ENCODE measurements at places on chromosomes 2 and 18. TPM values are rescaled to one million over a fixed set of nuclear protein-coding genes. Genes with fewer than 3 reads are reported as not detected.
A peak's percentile ranks its signal among the peaks of the same experiment; 100 is the strongest.

GRCh38 chr18:12656938-12657683 lies 796 bp downstream of the SPIRE1 start:
- peak; percentile 22 for DNase-seq

DNA sequence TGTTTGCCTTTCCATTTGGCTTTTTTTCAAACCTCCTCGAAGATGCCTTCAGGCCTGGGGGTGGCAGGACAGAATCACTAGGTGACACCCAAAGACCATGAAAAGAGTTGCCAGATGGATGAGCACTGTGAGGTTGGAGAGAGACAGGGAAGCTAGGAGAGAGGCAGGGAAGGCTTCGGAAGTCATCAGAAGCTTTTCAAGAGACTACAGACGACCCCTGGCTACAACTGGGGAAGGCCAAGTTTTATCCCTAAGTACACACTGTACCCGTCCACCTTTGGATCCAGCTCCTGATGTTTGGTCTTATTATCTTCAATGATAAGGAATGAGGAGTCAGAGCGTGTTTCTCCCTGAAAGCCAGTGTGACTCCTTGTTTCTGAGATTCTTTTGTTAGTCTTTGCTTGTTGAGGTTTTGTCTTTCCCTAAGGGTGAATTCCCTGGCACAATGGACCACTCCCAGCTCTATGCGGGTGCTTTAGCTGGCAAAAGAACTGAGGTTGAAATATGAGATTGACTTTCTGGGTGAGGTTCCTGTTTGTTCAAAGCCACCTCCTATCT lies 33.4 kb upstream of the SLC9A2 start:
- no peak for DNase-seq

- no peak for DNase-seq
These were observed 26.2 kb downstream of the SH2D6 start for GRCh38 chr2:85444629-85445172.

- DNase-seq, result peak; percentile 52
These were observed 306.9 kb downstream of the GULP1 start for GRCh38 chr2:188598551-188598950.

Gene ACMSD
- total RNA-seq, result 1.4 TPM

Gene TMEM37
- 49.0 TPM for total RNA-seq

- no peak for DNase-seq
These were observed 121.8 kb upstream of the SERPINE2 start for GRCh38 chr2:224160917-224161316.

DNA sequence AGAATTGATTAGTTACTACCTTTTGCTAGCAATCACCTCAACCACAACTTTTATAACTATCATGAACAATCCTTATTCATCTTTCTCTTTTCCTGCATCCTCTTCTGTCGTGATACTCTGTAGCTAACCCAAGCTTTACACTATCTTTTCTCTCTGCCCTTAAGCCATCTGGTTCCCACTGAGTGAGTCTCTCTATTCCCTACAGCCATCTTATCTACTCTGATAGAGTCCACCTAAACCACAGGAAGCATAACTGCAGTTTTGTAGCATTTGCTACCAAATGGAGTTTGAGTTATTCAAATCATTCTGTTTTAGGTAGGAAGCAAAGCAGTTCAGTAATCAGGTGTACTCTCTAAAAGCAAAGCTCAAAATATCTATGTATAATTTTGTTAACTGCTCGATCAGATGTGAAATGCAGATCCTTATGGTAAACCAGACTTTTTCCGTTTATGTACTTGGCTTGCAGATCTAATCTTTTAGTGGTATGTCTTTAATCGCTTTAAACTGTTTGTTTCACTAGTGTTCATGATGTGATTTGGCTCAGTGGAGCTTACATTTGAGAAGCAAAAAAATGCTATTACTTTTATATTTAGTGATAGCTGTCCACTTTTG lies 91.0 kb downstream of the CSRNP3 start:
- DNase-seq, result no peak

- no peak for DNase-seq
These were observed 61.7 kb downstream of the KCNS3 start for GRCh38 chr2:17940091-17940630.

Gene PECR
- total RNA-seq, result 23.0 TPM

Gene DOCK10
- 7.4 TPM for total RNA-seq

DNA sequence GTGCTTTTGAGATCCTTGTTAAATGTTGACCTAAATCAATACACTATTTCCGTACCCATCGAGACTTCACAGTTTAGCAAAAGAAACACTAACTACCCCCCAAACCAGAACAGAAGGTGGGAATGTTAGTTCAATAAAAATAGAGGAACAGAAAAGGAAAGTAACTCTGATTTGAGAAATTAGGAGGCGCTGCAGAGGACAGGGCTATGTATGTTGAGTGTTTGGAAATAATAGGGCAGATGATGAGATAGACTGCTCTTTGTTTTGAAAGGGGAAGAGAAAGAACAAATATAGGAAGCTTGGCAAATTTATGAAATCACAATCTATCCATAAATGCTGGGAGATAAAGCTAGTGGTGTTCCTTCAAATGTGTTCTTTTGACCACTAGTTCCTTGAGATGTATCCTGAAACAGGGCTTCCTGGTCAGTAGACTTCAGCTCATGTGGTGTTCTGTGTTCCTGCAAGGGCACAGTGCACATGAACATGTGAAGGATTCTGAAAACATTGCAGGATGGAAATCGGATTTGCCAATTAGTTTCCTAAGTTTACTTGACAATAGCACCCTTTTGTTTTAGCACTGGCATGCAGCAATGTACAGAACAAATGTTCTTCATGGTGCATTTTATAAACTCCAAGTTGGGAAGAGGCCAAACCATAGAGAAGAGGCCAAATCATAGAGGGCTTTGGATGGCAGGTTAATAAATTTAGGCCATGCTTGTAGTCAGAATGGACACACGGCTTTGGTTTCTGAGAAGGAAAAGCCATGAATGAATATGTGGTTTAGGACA lies 39.8 kb downstream of the RHBDD1 start:
- DNase-seq, result no peak

DNA sequence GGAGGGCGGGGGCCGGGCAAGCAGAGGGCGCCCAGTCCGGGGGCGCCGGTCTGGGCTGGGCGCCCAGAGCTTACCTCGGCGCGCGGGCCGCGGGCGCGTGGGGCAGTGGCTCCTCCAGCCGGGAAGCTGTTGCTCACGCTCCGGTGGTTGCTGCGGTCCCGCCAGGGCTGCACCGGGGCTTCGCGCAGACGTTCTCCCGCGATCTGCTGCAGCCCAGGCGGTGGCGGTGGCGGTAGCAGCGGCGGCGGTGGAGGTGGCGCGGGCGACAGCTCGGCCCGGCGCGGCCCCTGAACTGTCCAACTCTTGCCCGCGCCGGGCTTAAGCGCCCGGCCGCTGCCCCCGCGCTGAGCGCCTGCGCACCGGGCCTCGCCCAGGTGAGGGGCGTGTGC lies 391 bp downstream of the ZNF385B start:
- DNase-seq, result peak; percentile 17

- no peak for DNase-seq
These were observed 5.3 kb upstream of the SP3 start for GRCh38 chr2:173970516-173970924.

DNA sequence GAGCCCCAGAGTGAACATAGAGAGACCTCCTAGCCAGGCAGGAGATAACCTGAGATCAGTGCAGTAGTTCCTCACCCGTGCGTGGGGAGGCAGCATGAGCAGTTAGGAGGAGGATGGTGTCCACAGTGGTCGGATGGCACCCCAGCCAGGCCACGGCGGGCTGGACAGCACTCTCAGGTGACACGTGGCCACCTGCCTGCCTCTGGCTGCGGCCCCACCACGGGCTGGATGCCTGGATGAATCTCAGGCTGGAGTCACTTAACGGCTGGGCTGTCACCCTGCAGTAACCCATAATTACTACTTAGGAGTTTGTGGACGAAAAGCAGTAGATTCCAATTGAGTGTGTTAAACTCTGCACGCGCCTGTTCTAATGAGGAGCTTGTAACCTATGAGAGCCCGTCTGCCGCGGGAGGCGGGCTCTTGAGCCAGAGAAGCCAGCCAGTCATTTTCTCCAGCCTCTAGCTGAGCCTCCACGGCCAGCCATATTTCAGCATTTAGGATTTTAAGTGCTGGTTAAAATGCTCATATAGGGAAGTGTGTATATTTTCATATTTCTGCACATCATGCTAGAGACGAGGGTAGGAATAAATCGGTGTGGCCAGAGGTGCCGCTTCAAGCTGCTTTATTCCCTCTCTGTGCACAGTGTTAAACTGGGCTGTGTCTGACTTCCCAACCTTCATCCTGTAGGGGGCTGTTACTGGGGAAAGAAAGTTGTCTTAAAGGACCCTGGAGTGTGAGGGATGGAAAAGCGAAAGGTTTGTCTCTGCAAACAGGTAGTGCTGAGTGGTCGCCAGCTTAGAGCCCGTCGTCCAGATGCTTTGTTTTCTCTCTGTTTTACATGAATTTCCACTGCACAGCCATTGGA lies 144.0 kb downstream of the GLI2 start:
- DNase-seq, result no peak

Gene KYNU
- total RNA-seq, result 7.8 TPM

Gene SCYGR6
- not detected for total RNA-seq

Gene ACP1
- 134 TPM for total RNA-seq

DNA sequence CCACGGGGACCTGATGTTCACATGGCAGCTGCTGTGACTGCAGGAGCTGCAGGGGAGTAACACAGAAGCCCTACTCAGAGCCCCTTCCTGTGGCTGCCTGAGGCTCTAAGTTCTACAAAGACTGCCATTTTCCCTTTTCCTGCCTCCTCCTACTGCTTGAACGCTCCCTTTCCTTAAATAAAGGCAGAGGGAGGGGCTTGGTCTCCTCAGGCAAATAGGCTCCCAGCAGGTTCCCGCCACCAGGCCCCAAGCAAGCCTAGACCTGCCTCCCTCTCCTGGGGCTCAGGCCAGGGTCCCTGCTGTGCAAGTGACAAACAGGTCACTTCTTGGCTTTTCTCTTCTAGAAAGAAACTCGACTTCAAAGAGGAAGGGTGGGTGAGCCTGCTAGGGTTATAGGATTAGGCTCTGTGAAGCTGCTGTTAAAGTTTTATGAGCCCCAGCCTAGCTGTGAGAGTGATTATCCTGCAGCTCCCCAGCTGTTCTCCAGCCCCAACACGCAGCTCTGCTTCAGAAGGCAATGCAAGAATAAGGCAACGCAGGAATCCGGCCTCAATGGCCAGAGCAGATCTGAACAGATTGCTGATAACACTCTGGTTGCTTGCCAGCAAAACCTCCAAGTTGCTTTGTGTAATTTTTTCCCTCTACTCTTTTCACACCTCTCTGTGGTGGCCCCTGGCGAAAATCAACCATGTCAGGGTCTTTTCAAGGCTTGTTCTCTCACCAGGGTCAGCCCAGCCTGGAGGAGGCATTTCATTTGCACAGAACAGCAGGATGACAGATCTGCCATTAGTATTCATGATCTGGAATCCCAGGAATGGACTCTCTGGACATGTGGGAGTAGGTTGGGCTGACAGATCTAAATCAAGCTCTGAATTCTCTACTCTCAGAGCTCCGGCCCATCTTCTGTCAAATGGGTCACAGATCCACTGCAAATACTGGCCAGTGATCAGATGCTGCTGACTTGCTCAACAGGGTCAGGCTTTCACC lies 71.3 kb downstream of the MRO start:
- DNase-seq, result no peak

GRCh38 chr2:239179851-239180371 lies 220.9 kb downstream of the HDAC4 start:
- no peak for DNase-seq

DNA sequence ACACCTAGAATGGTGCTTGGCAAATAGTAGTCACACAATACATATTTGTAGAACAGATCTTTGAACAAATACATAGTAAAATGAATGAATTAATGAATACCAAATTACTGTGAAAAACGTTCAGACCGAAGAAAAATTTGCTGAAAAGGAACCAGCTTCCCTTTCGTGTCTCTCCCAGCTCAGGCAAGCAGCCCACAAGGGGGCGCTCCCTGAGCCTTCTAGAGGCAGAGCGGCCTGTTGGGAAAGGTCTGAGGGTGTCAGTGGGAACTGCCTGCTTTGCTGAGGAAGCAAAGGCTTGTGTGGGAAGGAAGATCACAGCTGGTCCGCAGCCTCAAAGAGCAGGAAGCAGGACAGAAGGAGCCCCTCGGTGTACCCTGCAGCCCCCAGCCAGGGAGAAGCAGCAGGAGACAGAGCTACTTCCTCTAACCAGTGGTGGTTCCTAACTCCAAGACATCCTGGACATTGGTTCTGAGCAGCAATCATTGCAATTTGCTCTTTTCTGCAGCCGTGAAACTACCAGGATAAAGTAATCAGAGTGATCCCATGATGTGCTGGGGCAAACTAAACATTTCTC lies 231.1 kb downstream of the ANKRD30B start:
- DNase-seq, result peak; percentile 76

- no peak for DNase-seq
These were observed 22.6 kb upstream of the ICOS start for GRCh38 chr2:203913947-203914346.

GRCh38 chr2:237720957-237721356 lies 77.6 kb upstream of the RBM44 start:
- no peak for DNase-seq

DNA sequence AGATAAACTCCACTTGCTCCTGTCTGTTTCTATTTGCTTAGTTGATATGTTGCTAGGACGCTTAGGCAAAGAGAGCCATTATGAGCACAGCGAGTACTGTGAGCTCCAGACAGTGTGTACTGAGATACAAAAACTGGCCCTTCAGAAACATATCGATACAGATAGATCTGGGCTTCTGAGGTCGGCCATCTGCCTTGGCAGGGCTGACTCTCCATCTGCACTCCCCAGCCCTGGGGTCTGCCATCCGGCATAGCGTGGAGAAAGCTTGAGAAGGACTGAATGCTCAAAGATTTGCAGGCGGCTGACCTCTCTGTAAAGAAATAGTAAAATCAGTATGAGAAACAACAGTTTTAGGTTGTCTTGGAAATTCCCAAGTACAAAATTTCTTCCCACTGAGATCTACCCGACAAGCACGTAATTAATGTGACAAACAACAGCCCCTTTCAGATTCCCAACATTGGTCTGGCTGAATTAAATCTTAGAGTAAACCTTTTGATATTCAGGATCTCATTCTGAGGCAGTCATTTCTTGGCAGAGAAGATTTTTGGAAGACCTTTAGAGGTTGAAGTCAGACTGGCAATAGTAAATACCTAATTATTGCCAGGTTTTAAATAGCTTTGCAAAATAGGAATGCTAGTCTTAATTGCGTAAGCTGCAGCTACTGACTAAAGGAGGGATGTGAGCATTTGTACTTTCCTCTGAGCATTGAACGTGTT lies 127.4 kb downstream of the CHST9 start:
- no peak for DNase-seq

Gene NOL4
- total RNA-seq, result 6.4 TPM

DNA sequence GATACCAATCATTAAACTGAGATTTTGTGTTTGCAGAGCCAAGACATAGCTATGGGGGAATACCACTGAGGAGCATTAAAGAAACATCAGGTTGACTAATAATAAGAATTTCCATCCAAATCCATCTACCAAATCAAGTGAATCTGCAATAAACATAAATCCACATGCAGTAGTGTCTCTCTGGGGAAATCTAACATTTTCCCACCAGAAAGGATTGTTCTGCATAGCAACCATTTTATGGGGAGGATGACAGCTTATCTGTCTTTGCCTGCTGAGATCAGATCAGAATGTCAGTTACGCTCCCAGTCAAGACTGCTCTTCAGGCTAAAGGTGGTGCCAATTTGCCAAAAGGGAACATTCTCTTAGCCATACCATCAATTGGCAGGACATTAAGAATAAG lies 1098.9 kb upstream of the CHAC2 start:
- no peak for DNase-seq
